GM12878 (cell line): ENCODE measurements at places on chromosomes 7 and 10. TPM values are rescaled to one million over a fixed set of nuclear protein-coding genes. Genes with fewer than 3 reads are reported as not detected.

DNA sequence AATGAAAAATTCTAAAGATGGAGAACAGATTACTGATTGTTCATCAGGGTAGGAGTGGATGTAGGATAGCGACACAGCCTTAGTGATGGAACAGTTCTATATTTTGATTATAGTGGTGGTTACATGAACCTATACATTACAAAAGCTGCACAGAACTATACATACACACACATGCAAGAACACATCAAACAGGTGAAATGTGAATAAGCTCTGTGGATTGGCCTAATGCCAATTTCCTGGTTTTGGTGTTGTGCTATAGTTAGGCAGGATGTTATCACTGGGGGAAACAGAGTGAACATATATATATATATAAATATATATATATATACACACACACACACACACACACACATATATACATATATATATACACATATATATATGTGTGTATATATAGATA lies 76.4 kb upstream of the PIK3CG start:
- DNase-seq = no peak

GRCh38 chr7:83109352-83109751 lies 53.3 kb downstream of the PCLO start:
- no peak for DNase-seq

DNA sequence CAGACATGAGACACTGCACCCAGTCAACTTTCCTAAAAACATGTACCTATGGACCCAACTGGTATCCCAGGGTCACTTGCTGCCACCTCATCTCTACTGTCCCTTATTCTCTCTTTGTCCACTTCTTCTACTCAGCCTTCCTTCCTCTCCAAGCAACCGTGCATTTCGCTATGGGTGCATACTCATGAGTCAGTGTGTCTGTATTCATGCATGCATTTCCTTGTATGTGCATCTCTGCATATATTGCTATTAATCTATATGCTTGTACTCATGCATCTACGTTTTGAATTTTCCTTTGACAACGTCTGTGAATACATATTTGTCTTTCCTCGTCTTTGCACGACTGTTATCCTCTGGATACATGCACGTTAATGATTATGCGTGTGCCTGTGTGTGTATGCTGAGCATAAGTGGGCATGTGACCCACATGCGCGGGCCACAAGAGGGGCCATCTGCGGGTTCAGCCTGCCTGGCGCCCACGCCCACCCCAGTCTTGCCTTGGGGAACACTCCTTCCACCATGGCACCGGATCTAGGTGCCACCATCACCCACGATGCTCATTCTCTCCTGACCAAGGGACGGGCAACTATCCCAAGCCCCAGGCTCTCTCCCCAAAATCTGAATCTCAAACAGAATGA lies 23.3 kb downstream of the KIAA1549 start:
- no peak for DNase-seq

GJD4 gene
- not detected in 2 replicates for total RNA-seq

DNA sequence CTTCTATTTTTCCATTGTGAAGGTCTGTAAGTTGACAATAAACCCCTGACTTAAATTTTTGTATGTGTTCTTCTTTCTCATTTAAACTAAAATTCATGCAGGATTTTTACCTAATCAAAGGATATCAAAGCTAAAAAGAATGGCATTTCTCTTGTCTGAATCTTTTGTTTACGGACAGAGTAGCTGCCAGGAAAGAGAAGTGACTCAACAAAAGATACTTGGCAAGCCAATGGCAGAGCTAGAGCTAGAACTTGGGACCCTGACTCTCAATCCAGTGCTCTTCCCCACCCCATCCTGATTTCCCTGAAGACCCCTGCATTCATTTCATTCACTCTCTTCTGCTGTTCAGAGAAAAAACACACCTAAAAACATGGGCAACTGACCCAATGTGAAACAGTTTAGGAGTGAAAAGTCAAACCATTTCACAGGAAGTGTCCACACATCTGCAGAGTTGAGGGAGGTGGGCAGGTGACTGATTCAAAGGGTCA lies 40.2 kb upstream of the PDLIM1 start:
- no peak for DNase-seq

GRCh38 chr7:73423519-73424488 lies 9.8 kb upstream of the FZD9 start:
- DNase-seq = no peak

SFRP5 gene
- 0.11 TPM in 1 of 2 replicates, not detected in the other for total RNA-seq

DNAJC9 gene
- total RNA-seq = 38.4 and 41.6 TPM in 2 replicates

GRCh38 chr7:47361746-47362215 lies 220.1 kb downstream of the TNS3 start:
- peak; percentile 12 for DNase-seq

- DNase-seq = no peak
Observed at GRCh38 chr7:95318501-95319100, 5.7 kb downstream of the PON1 start.

- DNase-seq = no peak
Observed at GRCh38 chr10:127392351-127393235, 156.5 kb upstream of the NPS start.
